ENCODE measurements at places on chromosomes 6 and 20.

DNA sequence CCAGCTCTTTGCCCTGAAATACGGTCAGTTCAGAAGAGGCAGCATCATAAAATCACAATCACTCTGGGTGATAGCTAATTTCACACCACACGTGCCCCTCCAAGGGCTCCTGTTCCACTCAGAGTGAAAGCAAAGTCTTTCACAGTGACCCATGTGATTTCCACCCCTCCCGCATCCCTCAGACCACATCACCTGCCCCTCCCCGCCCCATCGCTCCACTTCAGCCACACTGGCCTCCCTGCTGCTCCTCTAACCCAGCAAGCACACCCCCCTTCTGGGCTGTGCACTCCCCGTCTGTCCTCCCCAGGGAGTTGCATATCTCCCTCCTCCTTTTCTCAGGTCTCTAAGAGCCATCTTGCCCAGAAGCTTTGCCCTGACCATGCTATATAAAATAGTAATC, 74.5 kb downstream of the PSMG4 start:
- DNase-seq = no peak

DNA sequence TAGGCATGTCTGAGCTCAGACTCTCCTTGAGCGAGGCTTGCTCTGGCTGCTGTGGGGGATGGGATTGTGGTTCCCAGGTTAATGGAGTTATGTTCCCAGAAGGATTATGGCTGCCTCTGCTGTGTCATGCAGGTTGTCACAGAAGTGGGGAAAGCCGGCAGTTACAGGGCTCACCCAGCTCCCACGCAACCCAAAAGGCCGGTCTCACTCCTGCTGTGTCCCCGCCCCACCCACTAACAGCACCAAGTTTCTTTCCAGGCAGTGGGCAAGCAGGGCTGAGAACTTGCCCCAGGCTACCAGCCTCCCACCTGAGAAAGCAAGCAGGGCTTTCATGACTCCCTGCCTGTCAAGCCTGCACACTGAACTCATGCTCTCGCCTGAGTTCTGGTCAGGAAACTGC, 750.5 kb downstream of the FRK start:
- no peak for DNase-seq

DNA sequence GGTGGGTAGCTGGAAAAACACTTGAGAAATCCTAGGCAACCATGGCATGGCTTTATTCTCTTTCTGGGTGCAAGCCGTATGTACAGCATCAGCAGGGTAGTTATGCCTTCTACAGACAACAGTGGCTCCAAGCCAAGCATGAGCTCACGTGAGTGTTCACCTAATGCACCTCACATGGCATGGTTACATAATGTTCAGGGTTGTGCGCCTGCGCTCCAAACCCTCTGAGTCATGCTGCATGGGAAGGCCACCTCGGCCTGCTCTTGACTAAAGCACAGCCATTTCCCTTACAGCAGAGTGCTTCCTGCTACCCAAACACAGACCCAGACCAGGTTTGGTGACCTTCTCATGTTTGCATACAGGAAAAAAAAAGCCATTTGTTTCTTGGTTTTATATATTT, 96.2 kb downstream of the VIP start:
- no peak for DNase-seq

GRCh38 chr6:15736297-15736696, 73.5 kb upstream of the DTNBP1 start:
- DNase-seq = no peak

DNA sequence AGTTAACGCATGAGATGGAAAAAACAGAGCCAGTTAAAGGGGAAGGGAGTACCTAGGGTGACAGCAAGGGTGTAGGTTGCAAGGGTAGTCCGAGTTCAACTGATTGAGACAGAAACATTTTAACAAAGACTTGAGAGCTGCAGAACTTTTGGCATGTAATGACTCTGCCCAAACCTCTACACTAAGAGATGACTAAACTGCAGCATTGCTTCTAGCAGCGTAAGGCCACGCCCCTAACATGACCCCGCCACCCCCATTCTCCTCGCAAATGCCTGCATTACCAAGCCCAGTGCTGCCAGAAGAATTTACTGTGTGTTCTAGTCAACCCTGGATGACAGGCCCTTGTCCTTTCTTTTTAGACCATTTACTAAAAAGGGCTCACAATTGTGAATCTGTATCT, 6.3 kb upstream of the HINT3 start:
- no peak for DNase-seq

DNA sequence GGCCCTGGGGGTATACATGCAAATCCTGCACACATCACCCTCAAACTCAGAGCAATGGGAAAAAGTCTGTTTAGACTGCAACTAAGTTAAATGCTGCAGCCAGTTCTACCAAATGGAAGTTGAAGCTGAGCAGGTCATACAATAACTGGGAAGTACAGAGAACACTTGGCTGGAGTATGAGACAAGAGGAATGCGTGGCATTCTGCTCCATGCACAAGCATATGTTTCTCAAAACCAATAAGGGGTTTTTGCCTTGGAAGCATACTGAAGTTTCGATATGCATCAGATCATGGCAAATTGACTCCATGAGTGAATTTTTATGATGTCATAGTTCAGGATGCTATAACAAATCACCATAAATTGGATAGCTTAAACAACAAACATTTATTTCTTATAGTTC, 193.8 kb downstream of the COL12A1 start:
- DNase-seq = no peak

DNA sequence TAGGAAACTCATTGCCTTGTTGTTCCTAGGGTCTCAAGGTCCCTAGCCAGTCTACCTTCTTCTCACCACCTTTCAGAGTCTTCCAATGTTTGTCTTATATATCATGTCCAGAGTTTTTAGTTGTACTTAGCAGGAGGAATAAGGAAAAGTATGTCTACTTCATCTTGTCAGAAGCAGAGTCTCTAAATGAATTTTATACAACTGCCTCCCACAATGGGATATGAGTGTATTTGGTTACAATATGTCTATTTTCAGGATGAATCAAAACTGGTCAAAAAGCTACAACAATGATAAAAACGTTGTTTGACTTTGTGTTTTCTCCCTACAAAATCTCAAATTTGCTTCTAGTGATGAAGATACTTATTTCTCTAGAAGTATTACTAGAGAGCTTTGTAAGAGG, 7.0 kb downstream of the GLO1 start:
- no peak for DNase-seq

- DNase-seq = no peak
These were observed 38.4 kb downstream of the HS3ST5 start for GRCh38 chr6:114304304-114304887.

DNA sequence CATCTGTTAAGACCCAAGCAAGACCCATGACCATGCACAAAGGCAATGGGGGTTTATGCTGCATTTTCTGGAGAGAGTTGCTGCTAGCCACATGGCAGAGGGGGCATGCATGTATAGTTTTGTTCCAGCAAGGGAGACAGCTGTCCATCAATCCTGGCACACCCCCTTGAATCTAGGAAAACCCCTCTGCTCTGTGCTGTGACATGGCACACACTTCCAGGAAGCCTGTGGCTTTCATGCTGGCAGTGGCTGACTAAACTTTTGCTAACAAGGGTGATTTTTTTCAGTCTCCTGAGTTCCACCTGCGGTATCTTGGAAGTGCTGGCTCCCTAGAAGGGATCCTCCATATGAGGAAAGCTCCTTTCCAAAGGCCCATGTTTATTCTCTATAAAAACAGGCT, 9.1 kb upstream of the CST4 start:
- DNase-seq = no peak

DNA sequence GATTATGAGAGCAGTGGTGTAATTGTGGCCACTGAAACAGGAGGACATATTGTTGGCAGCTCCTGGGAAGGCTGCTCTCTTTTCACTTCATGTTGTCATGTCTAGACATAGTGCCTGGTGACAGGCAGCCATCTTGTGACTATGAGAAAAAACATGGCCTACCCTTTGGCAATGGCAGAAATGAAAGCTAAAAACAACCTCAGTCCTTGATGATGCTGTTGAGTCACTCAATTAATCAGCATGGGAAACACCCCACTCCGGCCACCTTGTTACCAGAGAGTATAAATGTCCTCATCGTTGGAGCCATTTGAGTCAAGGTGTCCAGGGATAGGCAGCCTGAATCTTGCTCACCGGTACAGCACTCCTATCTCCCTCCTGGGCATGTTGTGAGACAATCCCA, 31.2 kb upstream of the HMGA1 start:
- DNase-seq = peak; percentile 28

DNA sequence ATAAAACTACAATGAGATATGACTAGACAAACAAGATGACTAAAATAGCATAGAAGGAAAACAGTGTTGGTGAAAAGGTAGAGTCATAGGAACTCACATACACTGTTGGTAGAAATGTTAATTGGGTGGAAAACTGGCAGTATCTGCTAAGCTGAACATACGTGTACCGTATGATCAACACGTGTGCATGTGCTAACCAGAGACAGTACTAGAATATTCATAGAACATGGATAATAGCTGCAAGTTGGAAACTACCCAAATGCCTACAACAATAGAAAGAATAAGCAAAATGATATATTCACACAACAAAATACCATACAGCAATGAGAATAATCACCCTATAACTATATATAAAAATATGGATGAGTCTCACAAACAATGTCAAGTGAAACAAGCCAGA, 184.0 kb downstream of the IBTK start:
- no peak for DNase-seq

DNA sequence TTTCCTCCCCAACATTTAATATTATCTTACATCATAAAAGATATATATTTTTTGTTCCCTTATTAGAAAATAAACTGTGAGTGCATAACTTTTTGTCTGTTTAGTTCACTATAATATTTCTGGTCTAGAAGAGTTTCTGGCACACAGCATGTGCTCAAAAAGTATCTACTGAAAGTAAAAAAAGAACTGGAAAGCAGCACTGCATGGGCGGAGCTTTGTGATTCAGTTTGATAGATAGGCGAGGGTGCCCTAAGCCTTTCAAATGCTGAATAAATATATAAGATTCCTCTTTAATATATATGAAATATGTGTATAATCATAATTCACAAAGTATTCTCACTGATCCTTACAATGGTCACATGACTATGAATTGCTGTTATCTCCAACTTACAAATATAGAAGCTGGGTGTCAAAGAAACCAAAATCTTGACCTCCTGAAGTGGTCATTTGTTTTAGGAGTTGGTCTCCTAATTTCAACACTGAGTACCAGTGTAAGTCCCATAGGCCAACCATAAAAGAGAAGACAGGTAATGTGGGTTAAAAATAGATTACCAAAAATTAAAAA, 50.8 kb downstream of the OR2B2 start:
- DNase-seq = peak; percentile 45

All from hematopoietic multipotent progenitor cell treated with erythropoietin and hydrocortisone succinate and interleukin-3 and kit ligand, for 17 days (in vitro differentiated cells).